ENCODE measurements at places on chromosomes 5 and 9.

- DNase-seq = no peak
These were observed 1147.5 kb upstream of the C9orf72 start for GRCh38 chr9:28720746-28721145.

DNA sequence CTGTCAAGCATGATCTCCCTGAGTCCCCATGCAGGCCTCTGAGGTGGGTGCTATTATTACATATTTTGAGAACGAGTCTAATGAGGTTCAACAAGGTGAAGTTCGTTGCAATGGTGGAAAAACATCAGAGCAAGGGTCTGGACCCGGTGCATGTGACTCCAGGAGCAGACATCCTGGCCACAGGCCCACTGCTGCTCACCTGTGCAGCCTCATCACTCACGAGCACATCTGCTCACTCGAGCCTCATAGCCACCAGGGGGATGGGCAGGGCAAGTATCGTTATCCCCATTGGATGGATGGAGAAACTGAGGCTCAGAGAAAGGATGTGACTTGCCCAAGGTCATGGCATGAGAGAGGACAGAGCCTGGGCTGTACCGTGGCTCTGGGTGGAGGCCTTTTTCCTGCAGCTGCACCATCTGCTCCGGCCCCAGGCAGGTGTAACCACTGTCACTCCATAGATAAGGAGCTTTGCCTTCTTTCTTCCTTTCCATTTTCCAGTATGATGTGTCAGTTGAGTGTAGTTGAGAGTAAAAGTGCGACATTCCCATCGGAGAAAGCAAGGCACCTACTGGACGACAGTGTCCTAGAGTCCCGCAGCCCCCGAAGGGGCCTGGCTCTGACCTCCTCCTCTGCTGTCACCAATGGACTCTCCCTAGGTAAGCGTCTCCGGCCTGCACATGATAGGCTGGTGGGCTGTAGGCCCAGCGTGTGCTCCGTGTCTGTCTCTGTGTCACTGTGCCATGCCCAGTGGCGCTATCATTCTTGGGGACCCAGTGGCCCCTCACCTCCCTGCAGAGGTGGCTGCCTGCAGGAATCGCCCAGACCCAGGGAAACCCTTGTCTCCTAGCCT is 68.4 kb upstream of the GARNL3 start:
- no peak for DNase-seq

- DNase-seq = no peak
These were observed 4.5 kb downstream of the GRK6 start for GRCh38 chr5:177430972-177431316.

DNA sequence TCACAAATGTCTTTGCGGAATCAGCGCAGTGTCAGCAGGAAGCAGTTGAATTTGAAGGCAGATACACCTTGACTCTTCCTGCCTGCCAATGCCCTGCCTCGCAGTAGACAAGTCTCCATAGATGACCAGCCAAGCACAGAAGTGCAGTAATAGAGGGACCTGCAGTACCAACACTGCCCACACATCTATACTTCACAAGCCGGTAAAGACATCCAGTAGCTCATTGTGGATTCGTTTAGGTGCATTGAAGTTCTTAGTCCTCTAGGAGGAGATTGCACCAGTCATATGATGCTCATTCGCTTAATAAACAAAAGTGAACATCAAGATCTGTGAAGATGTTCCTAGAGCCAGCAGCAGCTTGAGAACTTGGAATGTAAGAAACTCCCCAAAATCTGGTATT is 7.1 kb upstream of the IFNA2 start:
- DNase-seq = no peak

DNA sequence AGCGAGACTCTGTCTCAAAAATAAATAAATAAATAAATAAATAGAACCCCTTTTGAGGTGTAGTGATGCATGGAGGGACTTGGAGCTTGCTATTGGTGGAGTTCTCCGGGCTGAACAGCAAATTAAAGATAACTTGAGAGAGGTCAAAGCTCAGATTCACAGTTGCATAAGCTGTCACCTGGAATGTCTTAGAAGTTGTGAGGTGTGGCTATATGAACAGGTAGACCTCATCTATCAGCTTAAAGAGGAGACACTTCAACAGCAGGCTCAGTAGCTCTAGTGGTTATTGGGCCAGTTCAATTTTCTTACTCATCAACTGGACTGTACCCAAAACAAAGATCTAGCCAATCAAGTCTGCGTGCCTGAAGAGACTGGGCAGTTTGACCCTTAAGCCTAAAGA is 11.7 kb upstream of the STING1 start:
- DNase-seq = no peak

DNA sequence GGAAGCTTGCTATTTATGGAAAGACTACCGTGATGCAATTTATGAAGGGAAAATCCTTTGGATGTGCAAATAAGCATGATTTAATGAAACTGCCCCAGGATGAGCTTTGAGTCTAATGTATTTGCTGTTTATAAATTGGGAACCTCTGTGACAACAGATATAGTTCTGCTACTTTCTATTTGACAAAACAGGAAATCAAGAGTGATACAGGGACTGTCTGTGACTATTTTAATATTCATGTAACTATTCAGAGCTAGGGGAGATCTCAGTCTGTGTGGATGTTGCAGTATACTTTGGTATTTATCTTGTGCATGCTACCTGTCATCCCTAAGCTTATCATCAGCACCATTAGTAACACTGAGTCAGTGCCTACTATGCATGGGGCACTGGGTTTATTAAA is 132.1 kb downstream of the PDZD2 start:
- no peak for DNase-seq

DNA sequence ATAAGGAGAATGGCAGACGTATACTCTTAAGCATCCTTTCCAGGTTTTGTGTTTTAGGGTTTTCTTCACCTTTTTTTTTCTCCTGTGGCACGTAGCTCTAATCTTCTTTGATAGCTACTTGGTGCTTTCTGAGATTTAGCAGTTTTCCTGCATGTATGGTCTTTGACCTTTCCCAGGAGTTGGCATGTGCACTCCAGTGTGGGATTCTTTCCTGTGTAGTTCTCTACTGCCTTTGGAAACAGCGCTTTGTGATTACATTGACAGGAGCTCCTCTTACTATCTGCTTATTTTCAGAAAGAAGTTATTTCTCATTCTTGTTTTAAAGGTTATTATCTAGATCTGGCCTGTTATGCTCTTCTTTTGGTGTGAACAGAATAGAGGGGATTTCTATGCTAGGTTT is 65.5 kb downstream of the UNC13B start:
- no peak for DNase-seq

DNA sequence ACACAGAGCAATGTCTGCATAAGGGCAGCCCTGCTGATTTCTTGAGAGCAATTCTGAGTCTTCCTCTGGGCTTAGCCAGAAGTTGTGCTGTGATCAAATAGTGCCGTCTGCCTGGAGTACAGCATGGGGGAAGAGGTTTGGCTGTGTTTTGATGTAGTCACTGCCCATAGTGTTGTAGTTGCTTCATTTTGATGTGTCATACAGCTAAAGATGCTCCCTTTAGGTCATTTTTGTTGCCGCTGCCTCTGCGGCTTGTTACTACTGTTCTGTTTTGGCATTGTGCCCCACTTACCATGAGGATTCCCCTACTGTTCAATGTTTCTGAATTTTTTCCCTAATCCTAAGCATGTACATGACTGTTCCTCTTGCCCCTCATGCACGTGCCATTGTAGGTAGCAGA is 23.0 kb downstream of the SLC36A1 start:
- DNase-seq = no peak

- no peak for DNase-seq
These were observed 11.7 kb downstream of the CAVIN4 start for GRCh38 chr9:100589582-100589981.

- DNase-seq = no peak
These were observed 34.2 kb downstream of the RAI14 start for GRCh38 chr5:34690301-34690700.

GRCh38 chr9:127280880-127281660 is 16.5 kb downstream of the GARNL3 start:
- DNase-seq = no peak

DNA sequence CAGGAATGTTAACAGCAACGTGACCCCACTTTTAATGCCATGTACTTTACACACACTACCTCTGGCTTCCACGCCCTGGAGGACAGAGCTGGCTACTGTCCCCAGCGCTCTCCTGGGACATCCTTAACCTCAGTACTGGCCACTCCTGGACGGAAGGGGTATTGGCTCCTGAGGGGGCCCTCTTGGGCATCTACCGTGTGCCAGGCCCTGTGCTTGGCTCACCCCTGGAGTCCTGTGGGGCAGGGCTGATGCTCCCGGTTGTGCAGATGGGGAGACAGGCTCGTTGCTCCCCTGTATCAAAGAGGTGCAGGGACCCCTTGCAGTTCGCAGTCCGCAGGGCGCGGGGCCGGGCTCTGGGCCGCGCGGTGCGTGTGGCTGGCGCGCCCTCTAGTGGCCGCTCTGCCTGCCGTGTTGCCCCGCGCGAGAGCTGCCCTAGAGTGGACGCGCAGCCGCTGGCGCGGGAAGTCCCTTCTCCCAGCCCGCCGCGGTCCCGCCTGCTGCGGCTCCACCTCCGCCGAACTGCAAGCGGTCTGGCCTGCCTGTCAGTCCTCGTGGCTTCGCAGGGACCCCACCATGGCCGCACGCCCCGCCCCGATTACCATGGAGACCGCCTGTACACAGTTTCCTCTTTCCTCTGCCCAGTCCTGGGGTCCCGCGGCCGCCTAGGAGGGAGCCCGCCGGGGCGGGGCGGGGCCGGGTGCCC is at the start of gene WDR38:
Gene WDR38, plus strand, starts transcription at position 632 of the 703 bp plus-strand sequence. CDS start 72 bp downstream, outside the sequence.
- DNase-seq = peak; percentile 59

DNA sequence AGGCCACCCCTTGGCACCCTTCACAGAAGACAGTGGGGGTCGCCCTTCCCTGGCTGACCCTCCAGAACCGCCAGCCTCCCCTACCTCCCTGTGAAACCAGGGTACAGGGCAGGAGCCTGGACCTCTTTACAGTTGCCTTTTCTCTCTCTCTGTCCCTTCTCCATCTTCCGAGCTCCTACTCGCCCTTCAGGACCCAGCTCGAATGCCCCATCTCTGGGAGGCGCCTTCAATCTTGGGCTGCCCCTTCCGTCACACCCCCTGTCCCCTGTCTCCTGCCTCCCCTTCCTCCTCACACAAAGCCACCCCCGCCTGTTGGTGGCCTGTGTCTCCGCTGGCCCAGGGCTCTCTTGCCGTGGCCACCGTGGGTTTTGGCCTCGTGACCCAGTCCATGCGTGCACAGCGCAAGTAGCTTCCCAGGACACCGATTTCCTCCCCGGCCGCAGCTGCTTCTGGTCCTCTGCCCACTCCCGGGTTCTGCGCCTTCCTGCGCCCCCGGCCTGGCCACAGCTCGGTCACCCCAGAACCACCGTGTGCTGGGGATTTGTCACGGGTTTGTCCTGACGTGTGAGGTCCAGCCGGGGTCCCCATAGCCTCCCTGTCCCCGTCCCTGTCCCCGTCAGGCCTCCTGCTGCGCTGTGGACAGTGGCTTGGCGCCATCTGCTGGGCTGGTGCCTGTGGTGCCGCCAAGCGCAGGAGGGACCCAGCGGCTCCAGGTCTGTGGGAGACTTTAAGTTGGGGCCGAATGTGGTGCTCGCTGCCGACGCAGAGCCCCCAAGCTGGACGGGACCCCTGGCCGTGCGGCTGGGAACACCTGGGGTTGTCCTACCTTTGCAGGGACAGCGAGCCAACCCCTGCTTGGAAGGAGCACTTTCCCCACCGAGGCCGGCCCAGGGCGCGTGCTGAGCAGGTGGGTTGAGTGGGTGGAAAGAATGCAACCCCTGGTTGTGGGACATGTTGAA is 4.0 kb upstream of the TMEM250 start:
- DNase-seq = peak; percentile 60

DNA sequence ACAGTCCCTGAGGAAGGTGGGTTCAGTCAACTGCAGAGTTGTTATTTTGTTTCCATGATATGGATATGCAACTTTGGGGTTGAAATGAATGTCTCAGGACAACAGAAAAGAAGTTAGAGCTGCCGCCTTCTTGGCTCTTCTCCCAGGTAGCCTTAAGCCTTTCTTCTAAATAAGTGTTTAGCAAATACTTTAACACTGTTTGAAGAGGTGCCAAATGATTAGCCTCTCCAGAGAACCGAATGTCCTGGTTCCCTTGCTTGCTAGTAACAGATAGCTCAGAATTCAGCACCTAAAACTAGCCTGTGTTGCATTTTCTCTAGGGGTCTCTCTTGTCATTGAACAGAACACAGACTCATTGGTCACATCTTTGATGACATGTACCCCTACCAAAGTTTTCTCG is 127.7 kb upstream of the PIK3R1 start:
- no peak for DNase-seq

- peak; percentile 38 for DNase-seq
These were observed 29.6 kb upstream of the UBAC1 start for GRCh38 chr9:135990468-135991429.

- no peak for DNase-seq
These were observed 201.8 kb upstream of the ZNF608 start for GRCh38 chr5:124948062-124948753.

- DNase-seq = no peak
These were observed 1.5 kb downstream of the RNF208 start for GRCh38 chr9:137220317-137221094.

DNA sequence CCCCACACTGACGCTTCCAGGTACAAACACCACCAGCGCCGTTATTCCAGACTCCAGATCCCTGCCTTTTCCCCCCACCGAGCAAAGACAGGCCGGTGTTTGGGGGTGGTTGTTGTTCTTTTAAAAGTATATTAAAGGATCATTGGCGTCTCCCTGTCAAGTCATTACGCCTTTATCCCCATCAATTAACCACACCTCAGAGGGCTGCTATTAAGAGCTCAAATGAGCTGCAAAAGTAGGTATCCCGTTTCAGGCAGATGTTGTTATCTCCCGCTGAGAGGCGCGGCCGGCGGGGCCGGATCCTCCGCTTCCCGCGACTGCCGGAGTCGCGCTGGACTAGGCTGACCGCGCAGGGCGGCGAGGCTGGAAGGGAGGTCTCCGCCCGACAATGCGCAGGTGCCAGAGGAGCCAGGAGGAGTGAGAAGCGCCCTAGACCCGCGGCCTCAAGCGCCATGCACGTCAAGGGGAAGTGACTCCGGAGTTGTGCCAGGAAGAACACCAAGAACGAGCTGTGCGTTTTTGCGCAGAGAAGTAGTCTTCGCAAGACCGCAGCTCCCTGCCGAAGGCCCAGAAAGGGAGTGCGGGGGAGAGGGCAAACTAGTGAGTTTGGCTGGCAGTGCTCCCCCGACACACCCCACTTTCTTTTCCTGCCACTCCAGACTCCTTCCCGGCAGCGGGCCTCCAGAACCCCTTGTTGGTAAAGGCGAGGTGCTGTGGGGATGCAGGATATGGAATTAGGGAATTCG is 8.2 kb downstream of the NR2F1-AS1 start:
- DNase-seq = no peak

DNA sequence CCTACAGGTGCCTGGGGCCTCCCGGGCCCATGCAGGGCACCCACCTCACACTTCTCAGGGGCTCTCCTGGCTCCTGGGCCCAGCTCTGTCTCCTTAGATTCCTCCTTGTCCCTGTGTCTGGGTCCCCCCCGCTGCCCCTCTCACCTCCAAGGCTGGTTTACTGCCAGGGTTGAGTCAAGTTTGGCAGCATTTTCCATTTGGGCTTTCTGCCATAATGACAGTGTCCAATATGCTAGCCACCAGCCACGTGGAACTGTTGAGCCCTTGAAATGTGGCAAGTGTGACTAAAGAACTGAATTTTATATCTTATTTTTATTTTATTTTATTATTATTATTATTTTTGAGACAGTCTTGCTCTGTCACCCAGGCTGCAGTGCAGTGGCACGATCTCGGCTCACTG is 1.9 kb downstream of the TTC16 start:
- no peak for DNase-seq

All from stimulated activated CD8-positive, alpha-beta memory T cell treated with anti-CD3 and anti-CD28 coated beads, Interleukin-2, amount 100 ng/mL, for 1 hour (primary cell).